B cell (primary cell): ENCODE measurements at places on chromosomes 4 and X. TPM values are rescaled to one million over a fixed set of nuclear protein-coding genes. Genes with fewer than 3 reads are reported as not detected.
A peak's percentile ranks its signal among the peaks of the same experiment; 100 is the strongest.

- peak overlapping the region; percentile 50 for H3K27ac ChIP-seq
- no peaks in the 10 kb centered on the region for H3K27me3 ChIP-seq
- H3K4me1 ChIP-seq, result peaks cover 75% of the 10 kb centered on the region
- H3K36me3 ChIP-seq, result no peaks in the 10 kb centered on the region
Measured at GRCh38 chr4:78667325-78667724, 108.8 kb upstream of the BMP2K start.

The SMARCAD1 gene
- total RNA-seq, result 26.7 and 30.4 TPM in 2 replicates

DNA sequence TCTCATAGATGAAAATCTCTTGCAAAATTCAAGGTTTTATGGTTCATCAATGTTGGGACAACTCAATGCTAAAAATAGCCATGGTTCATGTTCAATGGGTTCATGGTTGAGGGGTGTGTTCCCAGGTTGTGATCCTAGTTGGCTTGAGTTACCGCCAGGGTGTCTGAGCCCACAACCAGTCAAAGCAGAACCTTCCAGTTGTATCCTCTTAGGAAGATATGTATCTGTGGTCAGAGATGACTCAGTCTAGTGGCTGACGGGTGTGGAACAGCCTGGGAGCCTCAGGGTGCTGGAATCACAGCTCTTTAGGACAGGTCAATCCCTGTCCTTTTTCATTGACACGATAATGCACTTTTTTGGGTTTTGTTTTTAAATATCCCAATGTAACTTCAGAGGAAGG lies 192.3 kb upstream of the NR3C2 start:
- no peak for DNase-seq
- H3K27ac ChIP-seq, result no peak overlapping the region
- no peak overlapping the region for H3K4me3 ChIP-seq
- H3K36me3 ChIP-seq, result no peaks in the 10 kb centered on the region
- no peaks in the 10 kb centered on the region for H3K27me3 ChIP-seq
- no peaks in the 10 kb centered on the region for H3K4me1 ChIP-seq

The GAGE12H gene
- not detected in 2 replicates for total RNA-seq

DNA sequence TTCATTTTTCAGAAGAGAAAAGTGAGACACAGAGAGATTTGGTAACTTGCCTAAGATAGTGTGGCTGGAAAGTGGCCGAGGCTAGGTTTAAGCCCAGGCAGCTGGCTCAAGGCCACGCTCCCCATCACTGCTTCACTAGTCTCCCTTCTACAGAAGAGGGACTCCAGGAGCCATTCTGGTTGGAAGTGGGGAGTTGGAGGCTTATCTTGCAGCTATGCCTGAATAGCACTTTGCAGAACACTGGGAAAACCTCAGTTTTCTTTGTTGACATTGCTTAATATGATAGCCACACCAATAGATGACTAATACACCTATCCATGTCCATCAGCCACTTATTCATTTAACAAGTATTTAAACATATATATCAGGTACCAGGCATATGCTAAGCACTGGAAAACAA lies 18.5 kb downstream of the LRRC66 start:
- no peak for DNase-seq
- H3K4me3 ChIP-seq, result no peak overlapping the region
- no peaks in the 10 kb centered on the region for H3K36me3 ChIP-seq
- no peaks in the 10 kb centered on the region for H3K27me3 ChIP-seq
- H3K4me1 ChIP-seq, result no peaks in the 10 kb centered on the region

The PITX2 gene
- not detected in 2 replicates for total RNA-seq

GRCh38 chr4:98262431-98262830 lies 1.2 kb downstream of the RAP1GDS1 start:
- H3K27me3 ChIP-seq, result no peaks in the 10 kb centered on the region
- peak overlapping the region; percentile 54 for H3K4me3 ChIP-seq
- DNase-seq, result peak; percentile 33
- no peaks in the 10 kb centered on the region for H3K36me3 ChIP-seq
- H3K4me1 ChIP-seq, result peaks cover 25% of the 10 kb centered on the region

The TEX13D gene
- not detected in 2 replicates for total RNA-seq

DNA sequence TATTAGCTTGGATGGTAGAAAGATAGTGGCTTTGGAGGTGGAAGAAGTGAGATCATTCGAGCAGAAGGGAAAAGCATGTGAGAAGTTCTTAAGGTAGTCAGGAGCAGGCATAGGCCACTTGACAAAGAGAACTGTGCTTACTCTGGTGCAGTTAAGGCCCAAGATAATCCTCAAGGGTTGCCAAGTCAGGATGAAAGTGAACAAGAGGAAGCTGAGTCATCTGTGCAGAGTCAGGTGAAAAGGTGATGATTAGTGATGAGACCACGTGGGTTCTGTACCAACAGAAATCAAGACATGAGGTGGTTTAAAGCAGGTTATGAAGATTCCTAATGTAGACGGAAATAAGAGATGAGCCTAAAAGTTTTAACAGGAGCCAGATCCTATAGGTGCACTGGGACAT lies 369.8 kb downstream of the DTHD1 start:
- H3K4me1 ChIP-seq, result no peaks in the 10 kb centered on the region
- no peak for DNase-seq
- no peaks in the 10 kb centered on the region for H3K27me3 ChIP-seq
- H3K27ac ChIP-seq, result no peak overlapping the region

The MCF2 gene
- total RNA-seq, result 0.39 and 0.73 TPM in 2 replicates

The MAGEA2 gene
- not detected in 2 replicates for total RNA-seq

DNA sequence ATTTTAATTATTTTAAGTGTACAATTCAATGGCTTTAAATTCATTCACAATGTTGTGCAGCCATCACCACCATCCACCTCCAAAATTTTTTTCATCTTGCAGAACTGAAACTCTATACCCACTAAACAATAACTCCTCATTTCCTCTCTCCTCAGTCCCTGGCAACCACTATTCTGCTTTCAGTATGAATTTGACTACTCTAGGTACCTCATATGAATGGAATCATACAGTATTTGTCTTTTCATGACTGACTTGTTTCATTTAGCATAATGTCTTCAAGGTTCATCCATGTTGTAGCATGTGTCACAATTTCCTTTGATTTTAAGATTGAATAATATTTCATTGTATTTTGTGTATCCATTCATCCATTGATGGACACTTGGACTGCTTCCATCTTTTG lies 46.9 kb downstream of the KIF4A start:
- peak; percentile 1 for DNase-seq
- H3K27me3 ChIP-seq, result no peaks in the 10 kb centered on the region
- H3K4me3 ChIP-seq, result no peak overlapping the region
- H3K27ac ChIP-seq, result no peak overlapping the region
- H3K36me3 ChIP-seq, result no peaks in the 10 kb centered on the region
- peaks cover 3% of the 10 kb centered on the region for H3K4me1 ChIP-seq

DNA sequence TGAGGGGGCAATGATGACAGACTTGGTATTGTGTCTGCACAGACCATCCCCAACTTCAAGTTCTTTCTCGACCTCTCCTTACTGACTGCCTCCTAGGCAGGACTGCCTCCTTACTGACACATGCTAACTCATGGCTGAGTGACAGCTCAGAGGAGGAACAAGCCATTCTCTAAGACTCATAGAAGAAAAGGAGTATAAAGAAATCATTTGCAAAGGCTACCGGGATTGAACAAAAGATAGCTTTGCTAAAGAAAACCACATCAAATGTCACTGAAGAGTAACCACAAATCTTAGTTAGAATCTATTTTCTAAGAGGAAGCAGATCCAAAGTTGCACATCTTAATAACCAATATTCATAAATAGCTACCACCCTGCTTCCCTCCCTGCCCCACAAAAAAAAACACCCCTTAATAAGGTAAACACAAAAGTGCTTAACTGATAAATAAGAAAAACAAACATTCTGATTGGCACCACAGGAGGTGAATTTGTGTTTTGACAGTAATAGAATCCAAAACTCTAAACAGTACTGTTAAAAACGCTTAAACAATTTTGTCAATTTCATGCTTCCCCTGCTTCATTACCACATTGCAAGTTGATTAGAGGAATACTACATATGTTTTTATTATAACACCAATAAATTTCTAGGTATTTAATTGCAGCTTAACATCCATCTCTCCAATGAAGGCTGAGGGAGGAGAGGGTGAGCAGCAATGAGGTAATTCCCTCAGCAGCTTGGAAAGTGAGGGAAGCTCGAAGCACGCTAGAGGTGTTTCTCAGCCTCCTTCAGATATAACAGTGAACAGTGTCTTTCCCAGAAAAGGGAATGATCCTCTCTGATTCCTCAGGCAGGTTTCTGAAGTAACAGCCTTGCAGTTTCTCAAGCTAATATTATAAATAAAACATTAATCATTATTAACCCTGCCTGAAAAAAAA lies 160.0 kb downstream of the HNRNPD start:
- DNase-seq, result no peak
- no peaks in the 10 kb centered on the region for H3K36me3 ChIP-seq
- no peaks in the 10 kb centered on the region for H3K27me3 ChIP-seq
- no peak overlapping the region for H3K4me3 ChIP-seq
- peaks cover 8% of the 10 kb centered on the region for H3K4me1 ChIP-seq
- H3K27ac ChIP-seq, result no peak overlapping the region

GRCh38 chrX:11666952-11667685 lies 1.4 kb upstream of the ARHGAP6 start:
- H3K4me3 ChIP-seq, result no peak overlapping the region
- H3K36me3 ChIP-seq, result no peaks in the 10 kb centered on the region
- no peak for DNase-seq
- H3K27ac ChIP-seq, result no peak overlapping the region

The CXXC4 gene
- not detected in 2 replicates for total RNA-seq

DNA sequence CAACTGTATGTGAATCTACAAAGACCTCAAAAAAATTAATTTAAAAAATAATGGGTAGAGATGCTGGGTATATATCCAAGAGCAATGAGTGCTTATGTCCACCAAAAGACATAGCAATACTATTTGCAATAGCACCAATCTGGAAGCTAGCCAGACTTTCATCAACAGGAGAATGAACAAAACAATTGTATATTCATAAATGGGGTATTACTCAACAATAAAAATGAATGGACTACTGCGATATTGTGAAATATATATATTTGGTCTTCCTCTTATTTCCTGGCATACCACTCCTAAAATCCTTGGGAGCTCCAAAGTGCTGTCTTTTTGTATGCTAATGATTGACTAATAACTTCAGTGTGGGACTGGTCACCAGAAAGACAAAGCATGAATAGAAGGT lies 77.5 kb downstream of the MSN start:
- H3K36me3 ChIP-seq, result peaks cover 13% of the 10 kb centered on the region
- H3K27ac ChIP-seq, result no peak overlapping the region
- H3K4me1 ChIP-seq, result peaks cover 6% of the 10 kb centered on the region
- no peak for DNase-seq
- no peaks in the 10 kb centered on the region for H3K27me3 ChIP-seq

The PRR32 gene
- total RNA-seq, result not detected in 2 replicates

The GLUD2 gene
- 0.24 and 0.42 TPM in 2 replicates for total RNA-seq

DNA sequence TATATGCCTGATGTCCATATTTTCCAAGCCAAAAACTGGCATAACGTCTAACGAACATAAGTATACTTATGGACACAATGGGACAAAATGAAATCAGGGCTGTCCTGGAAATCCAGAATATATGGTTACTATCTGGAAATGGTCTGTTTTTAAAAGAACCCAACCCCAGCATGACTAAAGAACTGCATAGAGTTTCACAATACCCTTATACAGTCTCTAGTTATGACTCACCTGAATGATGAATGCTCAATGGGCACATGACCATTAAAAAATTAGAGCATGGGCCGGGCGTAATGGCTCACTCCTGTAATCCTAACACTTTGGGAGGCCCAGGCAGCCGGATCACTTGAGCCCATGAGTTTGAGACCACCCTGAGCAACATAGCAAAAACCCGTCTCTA lies 31.8 kb downstream of the AMMECR1 start:
- no peaks in the 10 kb centered on the region for H3K36me3 ChIP-seq
- DNase-seq, result no peak
- H3K4me3 ChIP-seq, result no peak overlapping the region
- no peak overlapping the region for H3K27ac ChIP-seq

DNA sequence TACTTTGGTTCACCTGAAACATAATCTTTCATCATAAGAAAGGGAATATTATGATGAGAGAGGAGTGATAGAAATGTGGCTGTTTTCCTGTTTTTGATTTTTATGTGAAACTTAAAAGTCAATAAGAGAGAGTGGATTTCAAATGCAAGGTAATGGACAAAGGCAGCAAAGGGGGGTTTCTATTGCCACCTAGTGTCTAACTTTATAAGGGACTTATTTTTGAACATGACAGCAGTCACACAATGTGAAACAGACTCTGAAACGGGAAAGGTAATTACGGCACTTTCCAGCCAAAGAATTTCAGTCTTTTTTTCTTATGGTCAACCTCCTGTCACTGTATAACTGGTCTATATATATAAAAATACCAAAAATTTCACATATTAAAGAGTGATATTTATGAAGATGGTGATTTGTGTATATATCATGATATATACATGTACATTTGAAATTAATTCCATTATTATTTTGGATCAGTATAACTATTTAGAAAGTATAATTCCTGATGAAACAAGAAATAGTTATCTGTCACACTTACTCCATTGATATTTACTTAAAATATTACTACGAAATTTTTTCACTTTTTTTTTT lies 127.1 kb downstream of the FBXO8 start:
- H3K4me3 ChIP-seq, result no peak overlapping the region
- no peak overlapping the region for H3K27ac ChIP-seq
- peak; percentile 18 for DNase-seq
- H3K27me3 ChIP-seq, result no peaks in the 10 kb centered on the region
- H3K36me3 ChIP-seq, result no peaks in the 10 kb centered on the region

The RTL9 gene
- total RNA-seq, result not detected in 2 replicates

The NOX1 gene
- not detected in 2 replicates for total RNA-seq

DNA sequence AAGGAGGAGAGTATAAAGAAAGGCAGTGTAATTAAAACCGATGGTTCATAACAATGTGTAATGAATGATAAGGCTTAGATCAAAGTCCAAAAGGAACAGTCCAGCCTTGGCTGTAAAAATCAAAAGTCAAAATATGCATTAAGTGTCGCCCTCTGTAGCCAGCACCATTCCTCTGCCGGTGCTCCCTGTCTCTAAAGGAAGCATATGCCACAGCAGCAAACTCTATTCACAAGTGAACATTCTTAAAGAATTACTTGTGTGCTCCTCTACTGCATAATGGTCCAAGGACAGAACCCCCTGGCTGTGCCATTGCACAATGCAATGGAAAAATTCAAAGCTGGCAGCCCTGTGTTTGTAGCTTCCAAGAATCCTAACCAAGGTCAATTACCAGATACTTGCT lies 16.3 kb upstream of the MBNL3 start:
- peaks cover 7% of the 10 kb centered on the region for H3K27me3 ChIP-seq
- no peaks in the 10 kb centered on the region for H3K36me3 ChIP-seq
- H3K27ac ChIP-seq, result no peak overlapping the region

The USP17L25 gene
- not detected in 2 replicates for total RNA-seq

DNA sequence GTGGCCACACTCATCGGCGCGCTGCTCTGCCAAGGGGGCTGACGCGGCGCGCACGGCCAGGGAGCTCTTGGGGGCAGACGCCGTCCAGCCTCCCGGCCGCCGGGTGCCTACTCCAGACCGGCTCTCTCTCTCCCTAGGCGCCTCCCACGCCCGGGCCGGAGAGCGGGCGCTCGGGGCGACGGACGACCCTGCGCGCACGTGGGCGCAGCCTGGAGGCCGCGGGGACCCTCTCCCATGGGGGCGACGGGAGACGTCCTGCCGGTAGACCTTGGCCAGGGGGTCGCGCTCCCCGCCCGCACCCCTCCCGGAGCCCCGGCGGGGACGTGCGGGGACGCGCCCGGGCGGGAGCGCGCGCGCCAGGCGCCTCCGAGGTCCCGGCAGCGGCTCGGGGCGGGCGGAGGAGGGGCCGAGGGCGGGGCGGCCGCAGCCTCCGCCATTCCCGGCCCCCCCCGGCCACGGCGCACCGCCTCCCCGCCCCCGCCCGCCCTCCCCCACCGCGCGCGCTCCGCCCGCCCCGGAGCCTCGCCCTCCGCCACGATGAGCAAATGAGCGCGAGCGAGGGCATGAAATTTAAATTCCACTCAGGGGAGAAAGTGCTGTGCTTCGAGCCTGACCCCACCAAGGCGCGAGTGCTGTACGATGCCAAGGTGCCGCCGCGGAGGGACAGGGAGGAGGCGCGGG lies at the start of gene MSL3:
MSL3 (plus strand) TSS at position 519 of the 681 bp plus-strand sequence; CDS start at position 546, 27 bp downstream.
- H3K36me3 ChIP-seq, result no peaks in the 10 kb centered on the region
- H3K4me3 ChIP-seq, result peak within 1 kb of the TSS; percentile 77
- H3K27ac ChIP-seq, result peak within 1 kb of the TSS; percentile 89
- H3K27me3 ChIP-seq, result no peaks in the 10 kb centered on the region
